ENCODE measurements at places on chromosomes 1 and 21.

DNA sequence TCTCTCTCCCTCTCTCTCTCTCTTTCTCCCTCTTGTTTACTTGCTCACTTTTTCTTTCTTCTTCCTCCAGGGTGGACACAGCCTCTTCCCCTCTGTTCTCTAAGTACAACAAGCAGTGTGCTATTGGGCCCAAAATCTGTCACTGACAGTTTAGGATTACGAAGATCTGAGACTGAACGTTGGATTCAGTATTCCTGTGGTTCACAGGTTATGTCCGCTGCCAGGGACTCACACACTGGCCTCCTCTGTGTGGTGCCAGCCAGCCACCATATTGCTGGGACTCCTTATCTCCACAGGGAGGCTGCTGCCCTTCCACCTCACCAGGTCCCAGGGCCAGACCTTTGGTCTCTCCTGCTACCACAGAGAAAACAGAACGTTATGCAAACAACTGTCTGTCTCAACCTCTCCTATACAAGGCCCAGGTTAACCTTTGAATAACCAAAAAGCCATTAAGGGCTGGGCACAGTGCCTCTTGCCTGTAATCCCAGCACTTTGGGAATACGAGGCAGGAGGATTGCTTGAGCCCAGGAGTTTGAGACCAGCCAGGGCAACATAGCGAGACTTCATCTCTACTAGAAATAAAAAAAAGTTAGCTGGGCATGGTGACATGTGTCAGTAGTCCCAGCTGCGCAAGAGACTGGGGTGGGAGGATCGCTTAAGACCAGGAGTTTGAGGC lies 171.9 kb upstream of the RAB4A start:
- DNase-seq: no peak

DNA sequence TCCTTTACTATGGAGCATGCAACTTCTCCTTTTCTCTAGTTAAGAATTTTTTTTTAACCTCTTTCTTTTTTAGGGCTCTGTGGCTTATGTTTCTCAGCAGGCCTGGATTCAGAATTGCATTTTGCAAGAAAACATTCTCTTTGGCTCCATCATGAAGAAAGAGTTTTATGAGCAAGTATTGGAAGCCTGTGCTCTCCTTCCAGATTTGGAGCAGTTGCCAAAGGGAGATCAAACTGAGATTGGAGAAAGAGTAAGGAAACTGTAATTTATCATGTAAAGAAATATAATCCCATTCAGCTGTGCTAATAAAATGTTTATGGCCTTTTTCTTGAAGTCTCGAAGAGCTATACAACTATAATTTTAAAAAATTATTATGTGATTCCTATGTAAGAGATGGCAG lies 70.1 kb downstream of the HSPA13 start:
- DNase-seq: no peak

DNA sequence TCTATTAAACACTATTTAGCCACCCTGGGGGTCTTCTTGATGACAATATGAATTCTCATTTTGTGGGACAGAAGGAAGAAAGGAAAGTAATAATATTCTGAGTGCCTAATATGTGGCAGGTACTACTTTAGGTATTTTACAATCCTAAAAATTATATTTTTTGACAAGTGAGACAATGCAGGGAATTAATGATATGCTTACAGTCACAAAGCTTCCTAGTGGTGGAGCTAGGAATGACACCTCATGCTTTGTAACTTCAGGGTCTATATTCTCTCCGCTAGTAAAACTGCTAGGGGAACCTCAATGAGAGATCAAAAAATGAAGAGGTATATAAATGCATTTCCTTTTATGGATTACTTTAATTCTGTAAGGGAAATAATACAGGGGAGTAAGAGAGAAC lies 44.3 kb downstream of the TPR start:
- no peak for DNase-seq

DNA sequence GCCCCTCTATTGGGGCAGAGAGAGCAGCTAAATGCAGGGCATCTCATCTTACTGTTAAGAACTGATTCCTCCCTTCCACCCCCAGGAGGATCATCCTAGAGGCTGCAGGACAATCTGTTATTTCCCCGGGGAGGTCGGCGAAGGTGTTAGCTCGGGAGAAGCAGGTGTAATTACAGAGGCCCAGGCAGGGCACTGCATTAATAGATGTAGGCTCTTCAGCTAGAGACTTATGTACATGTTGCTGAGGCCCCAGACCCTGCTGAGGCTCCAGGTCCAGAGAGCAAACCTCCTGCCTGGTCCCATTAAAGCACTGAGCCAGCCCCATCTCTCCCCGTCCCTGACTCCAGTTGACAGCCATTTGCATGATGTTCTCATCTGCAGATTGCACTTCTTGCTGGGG lies 320.3 kb upstream of the VAMP3 start:
- no peak for DNase-seq

GRCh38 chr1:174702011-174702410 lies 254.2 kb downstream of the GPR52 start:
- DNase-seq: no peak

- no peak for DNase-seq
Measured at GRCh38 chr1:87595384-87595781, 266.7 kb downstream of the LMO4 start.

DNA sequence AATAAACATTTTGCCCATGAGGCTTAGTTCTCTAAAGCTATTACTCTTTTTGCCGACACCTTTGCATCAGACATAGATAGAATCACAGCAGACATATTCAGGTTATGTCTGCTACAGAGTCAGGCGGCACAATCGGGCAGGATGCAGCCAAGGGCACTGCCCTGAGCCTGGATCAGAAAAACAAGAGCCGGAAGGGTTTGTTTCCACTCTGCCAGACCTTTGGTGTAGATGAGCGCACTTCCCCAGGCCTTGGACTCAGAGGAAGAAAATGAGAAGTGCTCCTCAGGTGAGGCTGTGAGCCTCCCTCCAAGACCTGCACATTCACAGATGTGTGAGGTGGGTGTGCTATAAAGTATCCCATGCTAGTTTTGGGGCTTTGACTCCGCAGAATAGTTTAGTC lies 43.7 kb downstream of the GNG12 start:
- DNase-seq: no peak

DNA sequence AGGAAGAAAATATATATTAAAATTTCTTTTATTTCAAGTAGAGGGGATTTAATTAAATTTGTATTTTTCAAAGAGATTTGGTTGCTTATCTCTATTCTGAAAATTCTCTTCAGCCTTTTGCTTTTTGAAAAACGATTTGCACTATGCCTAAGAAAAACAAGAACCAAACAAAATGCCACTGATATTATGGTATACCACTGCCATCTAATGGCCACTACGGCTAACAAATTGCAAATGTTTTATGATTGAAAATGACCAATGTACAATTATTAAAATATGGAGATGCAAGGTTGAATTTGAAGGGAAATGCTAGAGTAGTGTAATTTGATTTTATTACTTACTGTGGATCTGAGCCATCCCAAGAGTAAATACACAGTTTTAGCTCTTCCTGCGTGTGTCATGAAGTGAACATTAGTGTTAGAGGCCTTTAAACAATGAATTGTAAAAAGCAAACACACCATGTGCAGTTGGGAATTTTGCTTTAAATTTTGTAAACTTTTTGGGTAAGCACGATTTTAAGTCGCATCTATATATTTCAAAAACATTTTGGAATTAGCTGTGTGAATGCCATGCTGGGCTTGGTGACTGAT lies 137.4 kb upstream of the USP25 start:
- DNase-seq: peak; percentile 21
